Natural killer cell (primary cell): ENCODE measurements at places on chromosomes 11 and 22. TPM values are rescaled to one million over a fixed set of nuclear protein-coding genes. Genes with fewer than 3 reads are reported as not detected.

GRCh38 chr11:134488913-134489312, 76.9 kb upstream of the B3GAT1 start:
- no peak overlapping the region for H3K27ac ChIP-seq
- DNase-seq: no peak
- no peaks in the 10 kb centered on the region for H3K27me3 ChIP-seq
- H3K4me1 ChIP-seq: no peaks in the 10 kb centered on the region
- H3K4me3 ChIP-seq: no peak overlapping the region
- H3K36me3 ChIP-seq: no peaks in the 10 kb centered on the region

DNA sequence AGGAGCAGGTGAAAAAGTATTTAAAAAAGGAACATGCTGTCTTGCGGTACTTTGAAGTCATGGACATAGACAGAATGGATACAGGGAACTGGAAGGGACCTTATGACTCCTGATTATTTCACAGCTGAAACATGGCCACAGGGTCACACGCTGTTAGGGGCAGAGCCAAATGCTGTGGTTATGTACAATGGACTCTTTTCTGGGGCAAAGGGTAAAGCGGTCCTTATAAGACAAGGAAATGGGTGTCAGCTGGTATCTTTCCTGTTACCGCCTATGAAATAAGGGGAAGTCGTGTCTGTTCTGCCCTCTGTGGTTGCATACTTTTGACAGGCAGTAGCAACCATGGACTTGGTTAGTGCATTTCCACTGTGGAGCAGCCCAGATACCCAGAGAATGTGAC, 12.8 kb upstream of the ST14 start:
- peaks cover 17% of the 10 kb centered on the region for H3K36me3 ChIP-seq
- no peak overlapping the region for H3K4me3 ChIP-seq
- H3K27ac ChIP-seq: peak overlapping the region; percentile 13
- peaks cover 20% of the 10 kb centered on the region for H3K4me1 ChIP-seq
- no peak for DNase-seq

DNA sequence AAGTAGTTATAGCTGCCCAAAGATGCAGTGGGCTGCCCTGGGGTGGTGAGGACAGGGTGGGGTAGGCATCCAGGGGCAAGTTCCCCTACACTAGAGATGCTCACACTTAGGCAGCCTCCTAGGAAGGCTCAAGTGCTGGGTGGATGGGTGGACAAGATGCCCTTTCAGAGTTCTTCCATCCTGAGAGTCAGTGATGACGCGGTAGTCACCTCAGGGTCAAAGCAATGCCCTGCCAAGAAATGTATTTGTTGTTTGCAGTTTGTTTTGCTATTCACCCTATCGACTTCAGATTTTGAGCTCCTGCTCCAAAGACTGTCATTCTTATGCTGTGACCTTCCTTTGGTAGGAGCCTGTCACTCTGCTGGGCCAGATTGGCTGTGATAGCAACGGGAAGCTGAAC, 18.9 kb downstream of the POLA2 start:
- no peak overlapping the region for H3K4me3 ChIP-seq
- no peaks in the 10 kb centered on the region for H3K27me3 ChIP-seq
- peaks cover 68% of the 10 kb centered on the region for H3K36me3 ChIP-seq

DNA sequence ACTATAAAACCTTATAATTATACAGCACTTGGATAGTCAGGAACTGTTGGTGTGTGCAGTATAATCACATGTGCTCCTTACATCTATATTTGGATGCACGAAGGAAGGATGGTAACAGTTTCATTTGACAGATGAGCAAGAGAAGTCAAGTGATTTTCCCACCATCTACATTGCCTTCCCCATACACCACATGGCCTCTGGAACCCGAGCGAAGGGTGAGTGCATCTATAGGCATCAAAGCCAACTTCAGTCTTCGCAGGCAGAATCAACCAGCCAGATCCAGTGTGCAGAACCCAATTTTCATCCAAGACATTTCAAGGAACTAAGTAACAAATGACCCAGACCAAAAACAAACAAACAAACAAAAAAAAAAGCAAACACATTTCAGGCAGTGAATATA, 85.1 kb upstream of the BLID start:
- no peaks in the 10 kb centered on the region for H3K4me1 ChIP-seq
- DNase-seq: no peak
- peaks cover 3% of the 10 kb centered on the region for H3K27me3 ChIP-seq
- H3K4me3 ChIP-seq: no peak overlapping the region
- no peak overlapping the region for H3K27ac ChIP-seq
- H3K36me3 ChIP-seq: no peaks in the 10 kb centered on the region

- no peak overlapping the region for H3K4me3 ChIP-seq
- no peaks in the 10 kb centered on the region for H3K36me3 ChIP-seq
- H3K27me3 ChIP-seq: no peaks in the 10 kb centered on the region
These were observed 3.0 kb downstream of the SLC22A6 start for GRCh38 chr11:62981743-62982142.

GRCh38 chr11:23875176-23875850, 621.5 kb upstream of the LUZP2 start:
- H3K27me3 ChIP-seq: no peaks in the 10 kb centered on the region
- H3K27ac ChIP-seq: no peak overlapping the region
- no peaks in the 10 kb centered on the region for H3K4me1 ChIP-seq
- DNase-seq: no peak
- no peaks in the 10 kb centered on the region for H3K36me3 ChIP-seq
- no peak overlapping the region for H3K4me3 ChIP-seq

- DNase-seq: peak; percentile 59
- no peak within 1 kb of the TSS for H3K27ac ChIP-seq
- peaks cover 9% of the 10 kb centered on the region for H3K4me1 ChIP-seq
- H3K27me3 ChIP-seq: peaks cover 12% of the 10 kb centered on the region
- no peak within 1 kb of the TSS for H3K4me3 ChIP-seq
These were observed at the start of gene FAM83F for GRCh38 chr22:39994566-39995392. Gene FAM83F (plus strand): TSS chr22:39994954. CDS start chr22:39995043, 89 bp downstream.

The NCR3LG1 gene
- total RNA-seq: 9.7 TPM

The C1QTNF6 gene
- 6.7 TPM for total RNA-seq

GRCh38 chr11:74681686-74682651, 49.3 kb downstream of the CHRDL2 start:
- H3K27me3 ChIP-seq: peaks cover 14% of the 10 kb centered on the region
- H3K27ac ChIP-seq: no peak overlapping the region
- DNase-seq: no peak
- H3K36me3 ChIP-seq: no peaks in the 10 kb centered on the region
- no peak overlapping the region for H3K4me3 ChIP-seq
- peaks cover 3% of the 10 kb centered on the region for H3K4me1 ChIP-seq

- no peak overlapping the region for H3K4me3 ChIP-seq
- no peaks in the 10 kb centered on the region for H3K4me1 ChIP-seq
- no peak overlapping the region for H3K27ac ChIP-seq
- H3K36me3 ChIP-seq: peaks cover 49% of the 10 kb centered on the region
These were observed 44.3 kb downstream of the POLD3 start for GRCh38 chr11:74636630-74637184.

The UPK3A gene
- total RNA-seq: not detected

GRCh38 chr11:92793189-92793588, 176.3 kb upstream of the MTNR1B start:
- H3K27ac ChIP-seq: no peak overlapping the region
- H3K4me1 ChIP-seq: no peaks in the 10 kb centered on the region
- no peak for DNase-seq
- H3K27me3 ChIP-seq: no peaks in the 10 kb centered on the region

The SLC37A2 gene
- 1.0 TPM for total RNA-seq

The PANX3 gene
- total RNA-seq: not detected

DNA sequence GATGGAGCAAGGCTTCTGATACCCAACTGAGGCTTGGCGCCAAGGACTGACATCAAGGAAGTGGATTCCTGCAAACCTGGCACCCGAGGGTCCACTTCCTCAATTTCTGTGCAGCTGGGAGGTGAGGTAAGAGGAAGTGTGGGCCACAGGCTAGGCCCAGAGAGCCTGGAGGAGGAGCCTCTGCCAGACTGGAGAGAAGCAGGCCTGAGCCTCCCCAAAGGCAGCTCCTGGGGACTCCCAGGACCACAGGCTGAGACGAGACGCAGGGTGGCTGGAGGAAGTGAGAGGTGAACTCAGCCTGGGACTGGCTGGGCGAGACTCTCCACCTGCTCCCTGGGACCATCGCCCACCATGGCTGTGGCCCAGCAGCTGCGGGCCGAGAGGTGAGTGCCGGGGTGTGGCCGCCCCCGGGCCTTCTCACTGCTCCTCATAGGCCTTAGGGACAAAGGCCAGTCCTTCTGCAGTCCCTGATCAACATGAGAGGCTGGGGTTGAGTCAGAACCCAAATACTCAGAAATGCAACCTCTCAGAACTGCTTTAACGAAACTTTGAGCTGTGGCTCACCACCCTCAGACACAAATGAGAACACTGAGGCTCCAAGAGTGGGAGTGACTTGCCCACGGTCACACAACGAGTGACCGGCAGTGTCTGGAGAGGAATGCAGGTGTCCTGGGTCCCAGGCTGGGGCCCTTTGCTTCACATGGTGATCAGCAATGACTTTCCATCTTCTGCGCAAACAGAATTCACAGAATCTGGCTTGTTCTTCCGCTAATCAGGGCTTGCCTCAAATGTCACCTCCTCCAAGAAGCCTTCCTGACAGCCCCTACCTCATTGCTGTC, at the start of gene NCF4:
Gene NCF4, plus strand, starts transcription at position 186 of the 839 bp plus-strand sequence. Its CDS starts 166 bp downstream, at position 352.
- no peaks in the 10 kb centered on the region for H3K36me3 ChIP-seq
- peaks cover 44% of the 10 kb centered on the region for H3K4me1 ChIP-seq
- DNase-seq: no peak
- peak within 1 kb of the TSS; percentile 34 for H3K4me3 ChIP-seq
- H3K27me3 ChIP-seq: no peaks in the 10 kb centered on the region

The APOBEC3H gene
- 14.6 TPM for total RNA-seq
